Hepatocyte (in vitro differentiated cells): ENCODE measurements at places on chromosomes 5 and 9. TPM values are rescaled to one million over a fixed set of nuclear protein-coding genes. Genes with fewer than 3 reads are reported as not detected.

The ARL14EPL gene
- not detected in 2 replicates for polyA plus RNA-seq

The C5orf58 gene
- polyA plus RNA-seq: 0.58 TPM in 1 of 2 replicates, not detected in the other

The KCNN2 gene
- 6.4 and 9.5 TPM in 2 replicates for polyA plus RNA-seq

The TAS2R1 gene
- polyA plus RNA-seq: not detected in 2 replicates

The KCNV2 gene
- 0.13 TPM in 1 of 2 replicates, not detected in the other for polyA plus RNA-seq
